SHP77 (cell line): ENCODE measurements at places on chromosomes 6 and 20.

DNA sequence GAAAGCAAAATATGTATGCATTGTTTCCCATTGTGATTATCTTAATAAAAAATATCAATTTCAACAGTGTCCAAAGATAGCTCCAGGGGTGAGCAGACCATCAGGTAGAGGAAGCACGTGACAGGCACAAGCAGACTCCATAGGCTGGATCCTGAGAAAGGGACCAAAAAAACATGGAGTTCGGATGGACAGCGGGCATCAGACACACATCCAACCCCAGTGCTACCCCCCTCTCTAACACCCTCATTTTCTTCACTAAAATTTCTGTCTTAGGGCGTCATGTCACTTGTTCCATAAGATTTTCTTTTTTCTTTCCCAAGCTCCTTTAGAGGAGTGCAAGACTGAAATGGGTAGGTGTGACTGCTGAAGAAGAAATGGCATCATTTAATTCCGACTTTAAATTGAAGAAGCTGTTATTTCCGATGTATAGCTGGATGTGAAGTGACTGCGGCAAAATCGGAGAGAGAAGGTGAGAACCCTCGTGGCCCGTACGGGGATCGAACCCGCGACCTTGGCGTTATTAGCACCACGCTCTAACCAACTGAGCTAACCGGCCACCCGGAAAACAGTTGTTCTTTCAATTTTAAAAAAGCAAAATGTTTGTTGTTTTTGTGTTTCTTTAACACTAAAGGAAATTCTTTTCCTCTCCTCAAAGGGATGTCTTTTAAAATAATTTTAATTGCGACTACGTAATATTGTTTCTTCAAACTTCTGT lies 10.3 kb upstream of the PRSS16 start:
- no peak for DNase-seq

- no peak for DNase-seq
Measured at GRCh38 chr20:53735536-53736050, 142.0 kb upstream of the ZNF217 start.

DNA sequence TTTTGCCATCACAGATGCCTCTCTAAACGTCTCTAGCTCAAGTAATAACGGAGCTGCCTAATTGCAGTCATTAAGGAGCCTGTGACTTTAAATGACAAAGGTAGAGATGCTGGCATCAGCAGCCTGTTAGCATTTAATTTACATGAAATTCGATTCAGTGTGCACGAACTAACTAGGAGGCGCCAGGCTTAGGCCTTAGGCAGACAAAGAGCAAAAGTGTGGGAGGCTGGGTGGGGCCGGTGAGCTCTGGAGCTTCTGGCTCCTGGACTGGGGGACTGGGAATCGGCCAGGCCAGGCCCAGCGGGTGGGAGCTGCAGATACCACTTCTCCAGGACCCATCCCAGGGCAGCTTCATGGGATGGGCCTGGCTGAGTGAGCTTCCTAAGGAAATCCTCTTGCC lies 170.0 kb upstream of the AGPAT4 start:
- DNase-seq: peak; percentile 18

- no peak for DNase-seq
Measured at GRCh38 chr6:30487926-30488325, 1.4 kb upstream of the HLA-E start.

- DNase-seq: peak; percentile 2
Measured at GRCh38 chr6:96542702-96543101, 20.2 kb upstream of the FHL5 start.

GRCh38 chr6:30311671-30312070 lies 15.1 kb upstream of the TRIM39 start:
- no peak for DNase-seq

GRCh38 chr6:38234141-38234540 lies 405.6 kb downstream of the BTBD9 start:
- DNase-seq: no peak

DNA sequence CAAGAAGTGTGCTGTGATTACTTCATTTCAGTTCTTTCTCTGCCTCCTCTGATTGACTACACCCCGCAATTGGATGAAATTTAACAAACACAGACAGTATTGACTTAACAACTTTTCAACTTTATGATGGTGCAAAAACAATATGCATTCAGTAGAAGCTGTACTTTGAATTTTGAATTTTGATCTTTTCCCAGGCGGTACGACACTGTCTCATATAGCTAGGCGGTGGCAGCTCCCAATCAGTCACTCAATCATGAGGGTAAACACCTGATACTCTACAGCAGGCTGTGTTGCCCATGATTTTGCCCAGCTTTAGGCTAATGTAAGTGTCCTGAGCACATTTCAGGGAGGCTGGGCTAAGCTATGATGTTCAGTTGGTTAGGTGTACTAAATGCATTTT lies 47.6 kb upstream of the MYLIP start:
- no peak for DNase-seq

DNA sequence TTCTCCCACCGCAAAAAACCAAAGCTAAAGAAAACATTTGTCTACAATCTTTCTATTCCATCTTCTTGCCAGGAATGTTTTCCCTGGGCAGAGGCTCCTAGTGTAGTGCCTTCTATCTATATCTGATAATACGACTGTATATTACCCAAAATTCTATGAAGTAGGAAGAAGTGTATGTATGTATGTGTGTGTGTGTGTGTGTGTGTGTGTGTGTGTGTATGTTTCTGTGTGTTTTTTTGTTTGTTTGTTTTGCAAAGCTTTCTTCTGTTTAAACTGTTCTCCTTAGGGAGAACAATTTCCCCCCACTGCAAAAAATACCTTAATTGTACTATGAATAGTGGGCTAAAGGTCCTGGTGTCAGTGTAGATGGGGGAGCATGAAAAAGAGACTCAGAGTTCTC lies 312.6 kb upstream of the CITED2 start:
- no peak for DNase-seq

- no peak for DNase-seq
Measured at GRCh38 chr6:111541026-111541681, 58.1 kb upstream of the REV3L start.

GRCh38 chr20:10170261-10170660 lies 48.4 kb upstream of the SNAP25 start:
- no peak for DNase-seq

DNA sequence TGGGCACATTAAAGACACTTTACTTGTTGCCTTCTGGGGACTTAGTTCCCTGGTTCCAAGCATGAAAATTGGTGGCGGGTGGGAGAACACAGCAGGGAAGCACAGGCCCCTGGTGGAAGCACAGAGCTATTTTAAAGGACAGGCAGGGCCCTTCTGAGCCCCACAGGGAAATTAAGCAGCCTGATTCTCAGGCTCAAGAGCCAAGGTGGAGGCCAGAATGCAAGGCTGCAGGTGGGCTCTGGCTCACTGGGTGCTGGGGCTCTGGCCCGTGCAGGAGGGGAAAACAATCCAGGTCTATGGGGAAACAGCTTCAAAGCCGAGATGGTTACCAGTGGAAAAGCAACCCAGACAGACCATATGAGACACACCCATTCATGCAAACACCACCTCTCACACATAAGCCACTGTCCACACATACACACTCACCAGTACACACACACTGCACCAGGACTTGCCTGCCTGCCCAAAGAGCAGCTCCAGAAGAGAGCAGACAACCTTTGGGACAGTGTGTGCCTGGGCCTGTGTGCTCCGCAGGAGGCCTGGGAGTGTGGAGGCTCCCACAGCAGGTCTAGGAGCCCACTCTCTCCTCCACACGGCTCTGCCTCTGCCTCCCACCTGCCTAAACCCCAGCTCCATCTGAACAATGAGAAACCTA lies 30.6 kb downstream of the TFEB start:
- DNase-seq: no peak

- DNase-seq: no peak
Measured at GRCh38 chr6:119476554-119476953, 127.0 kb upstream of the MAN1A1 start.

- DNase-seq: no peak
Measured at GRCh38 chr6:110492584-110492983, 16.2 kb upstream of the SLC22A16 start.

GRCh38 chr6:150243620-150244314 lies 100.9 kb downstream of the PPP1R14C start:
- DNase-seq: no peak

- no peak for DNase-seq
Measured at GRCh38 chr20:34998331-34998950, 42.8 kb downstream of the MYH7B start.

GRCh38 chr20:13659288-13659687 lies 20.6 kb upstream of the TASP1 start:
- no peak for DNase-seq
